ENCODE measurements at places on chromosomes 13 and 19.

- H3K27ac ChIP-seq: no peak overlapping the region
- H3K4me1 ChIP-seq: no peaks in the 10 kb centered on the region
- no peak overlapping the region for H3K4me3 ChIP-seq
- H3K36me3 ChIP-seq: no peaks in the 10 kb centered on the region
Measured at GRCh38 chr19:15666186-15666585, 6.7 kb upstream of the CYP4F12 start.

DNA sequence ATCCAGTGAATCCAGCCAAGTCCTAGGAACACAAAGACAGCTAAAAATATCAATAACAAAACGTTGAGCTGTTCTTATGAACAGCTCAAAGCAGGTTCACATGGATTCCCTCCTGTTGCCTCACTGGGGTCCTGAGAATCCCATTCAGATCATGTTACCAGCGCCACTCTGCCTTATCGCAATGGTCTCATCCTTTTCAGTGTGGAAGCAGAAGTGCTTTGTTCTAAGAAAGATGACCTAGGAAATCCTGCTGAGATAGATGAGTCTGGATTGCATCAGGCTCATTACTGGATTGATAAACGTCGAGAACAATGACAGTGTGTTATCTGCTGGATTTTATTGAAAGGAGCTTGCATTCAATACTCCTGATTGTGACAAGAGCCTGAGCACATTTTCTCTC lies 87.0 kb downstream of the SLAIN1 start:
- no peak overlapping the region for H3K27ac ChIP-seq
- no peak overlapping the region for H3K4me3 ChIP-seq
- H3K4me1 ChIP-seq: peaks cover 10% of the 10 kb centered on the region
- no peak for DNase-seq

DNA sequence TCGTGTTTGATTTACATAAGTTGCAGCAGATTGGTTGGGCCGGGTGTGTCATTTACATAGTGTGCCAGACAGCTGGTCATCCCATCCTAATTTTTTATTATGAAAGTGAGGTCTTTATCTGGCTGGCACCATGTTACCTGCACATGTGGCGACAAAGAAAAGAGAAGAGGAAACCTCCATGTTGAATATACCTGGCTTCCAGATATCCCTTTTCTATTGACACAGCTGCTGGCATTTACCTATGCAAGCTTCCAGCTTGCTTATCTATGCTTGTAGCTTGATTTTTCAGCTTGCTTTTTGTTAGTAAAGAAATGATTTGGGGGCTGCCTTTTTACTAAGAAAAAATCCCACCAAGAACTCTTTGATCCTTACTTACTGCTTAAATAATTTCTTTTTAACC lies 681.3 kb upstream of the SLITRK1 start:
- H3K27ac ChIP-seq: no peak overlapping the region
- H3K27me3 ChIP-seq: no peaks in the 10 kb centered on the region
- H3K4me1 ChIP-seq: no peaks in the 10 kb centered on the region
- no peak for DNase-seq
- H3K4me3 ChIP-seq: no peak overlapping the region

GRCh38 chr13:98216711-98217285 lies 39.7 kb upstream of the RNF113B start:
- no peak overlapping the region for H3K4me3 ChIP-seq
- H3K27me3 ChIP-seq: no peaks in the 10 kb centered on the region
- H3K27ac ChIP-seq: no peak overlapping the region
- no peaks in the 10 kb centered on the region for H3K4me1 ChIP-seq
- DNase-seq: no peak

- no peak overlapping the region for H3K4me3 ChIP-seq
- no peak for DNase-seq
- H3K27ac ChIP-seq: peak overlapping the region; percentile 7
- H3K36me3 ChIP-seq: peaks cover 5% of the 10 kb centered on the region
- peaks cover 80% of the 10 kb centered on the region for H3K4me1 ChIP-seq
Measured at GRCh38 chr13:20425819-20426219, 99.8 kb downstream of the CRYL1 start.

DNA sequence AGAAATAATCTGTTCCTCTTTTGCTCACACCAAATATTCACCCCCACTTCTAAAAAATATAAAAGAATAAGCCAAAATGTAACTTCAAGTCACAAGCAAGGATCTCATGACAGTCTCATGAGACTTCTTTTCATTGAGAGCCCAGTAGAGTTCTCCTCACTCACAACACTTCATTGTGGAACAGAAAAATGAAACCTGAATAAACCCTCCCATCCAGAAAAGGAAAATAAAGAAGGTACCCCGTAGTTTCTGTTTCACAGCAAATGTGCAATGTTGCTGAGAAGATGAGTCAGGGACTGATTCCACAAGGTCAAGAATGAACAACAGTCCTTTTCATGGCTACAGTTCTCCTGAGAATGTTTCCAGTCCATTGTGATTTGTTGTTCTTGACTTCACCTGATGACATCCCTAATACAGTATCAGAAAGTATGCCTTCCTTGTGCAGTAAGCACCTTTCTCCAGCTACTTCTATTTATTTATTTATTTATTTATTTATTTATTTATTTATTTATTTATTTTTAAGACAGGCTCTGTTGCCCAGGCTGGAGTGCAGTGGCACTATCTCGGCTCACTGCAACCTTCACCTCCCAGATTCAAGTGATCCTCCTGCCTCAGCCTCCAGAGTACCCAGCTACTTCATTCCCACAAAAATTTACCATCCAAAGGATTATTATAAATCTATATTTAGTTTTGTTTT lies 6.4 kb upstream of the ZNF841 start:
- H3K36me3 ChIP-seq: peaks cover 26% of the 10 kb centered on the region
- no peak overlapping the region for H3K4me3 ChIP-seq
- H3K27me3 ChIP-seq: no peaks in the 10 kb centered on the region
- H3K27ac ChIP-seq: no peak overlapping the region
- no peak for DNase-seq
- no peaks in the 10 kb centered on the region for H3K4me1 ChIP-seq

DNA sequence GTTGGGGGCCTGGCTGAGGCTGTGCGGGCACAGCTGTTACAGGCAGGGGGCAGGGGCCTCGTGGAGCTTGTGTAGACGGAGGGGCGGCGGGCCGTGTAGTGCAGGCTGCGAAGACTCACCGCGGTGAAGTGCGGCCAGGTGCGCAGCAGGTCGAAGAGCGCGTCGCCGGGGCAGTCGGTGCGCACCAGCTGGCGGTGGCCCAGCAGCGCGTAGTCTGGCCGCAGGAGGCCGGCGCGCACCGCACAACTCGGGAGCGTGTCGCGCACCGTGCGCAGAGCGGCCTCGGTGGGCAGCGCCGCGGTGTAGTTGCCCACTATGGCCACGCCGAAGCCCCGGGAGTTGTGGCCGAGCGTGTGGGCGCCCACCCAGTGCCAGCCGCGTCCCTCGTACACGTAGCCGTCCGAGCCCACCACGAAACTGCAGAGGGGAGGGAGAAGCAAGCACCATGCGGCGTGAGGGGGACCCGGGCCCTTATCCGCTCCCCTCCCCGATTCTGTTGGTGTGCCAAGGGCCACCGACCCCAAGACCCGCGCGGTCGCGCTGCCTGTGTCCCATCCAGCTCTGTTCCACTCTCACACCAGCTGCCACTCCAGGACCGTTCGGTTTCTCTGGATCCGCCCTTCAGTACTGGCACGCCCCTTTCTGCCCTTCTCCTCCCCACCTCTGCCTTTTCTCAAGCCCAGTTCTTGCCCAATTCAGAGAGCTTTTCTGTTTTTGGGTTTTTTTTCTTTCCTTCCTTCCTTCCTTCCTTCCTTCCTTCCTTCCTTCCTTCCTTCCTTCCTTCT lies 5.4 kb upstream of the RASAL3 start:
- peaks cover 51% of the 10 kb centered on the region for H3K4me1 ChIP-seq
- peak; percentile 52 for DNase-seq
- peaks cover 4% of the 10 kb centered on the region for H3K36me3 ChIP-seq

- no peak for DNase-seq
- no peak overlapping the region for H3K27ac ChIP-seq
- H3K4me3 ChIP-seq: no peak overlapping the region
- H3K4me1 ChIP-seq: peaks cover 23% of the 10 kb centered on the region
Measured at GRCh38 chr13:94317063-94317491, 162.4 kb downstream of the DCT start.

DNA sequence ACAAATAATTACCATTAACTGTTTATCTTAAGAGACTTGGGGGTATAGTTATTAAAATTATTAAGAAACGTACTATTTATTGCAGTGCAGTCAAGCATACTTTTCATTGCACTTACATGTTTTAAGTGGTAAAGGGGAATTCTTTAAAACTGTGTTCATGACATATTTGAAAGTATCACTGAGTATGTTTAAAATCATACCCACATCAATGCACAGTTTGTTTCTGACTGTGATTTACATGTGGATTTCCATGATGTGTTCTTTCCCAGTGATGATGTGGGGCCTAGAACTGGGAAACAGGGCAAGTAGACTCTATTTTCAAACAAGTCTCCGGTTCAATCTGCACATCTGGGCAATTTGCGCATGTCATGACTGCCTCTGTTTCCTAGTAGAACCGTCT lies 340.5 kb upstream of the OBI1 start:
- no peak overlapping the region for H3K27ac ChIP-seq
- H3K4me1 ChIP-seq: no peaks in the 10 kb centered on the region

GRCh38 chr13:75850916-75851315 lies 214.8 kb downstream of the LMO7 start:
- H3K4me1 ChIP-seq: no peaks in the 10 kb centered on the region
- H3K27ac ChIP-seq: no peak overlapping the region
- DNase-seq: no peak
- H3K4me3 ChIP-seq: no peak overlapping the region
- H3K27me3 ChIP-seq: no peaks in the 10 kb centered on the region
- peaks cover 14% of the 10 kb centered on the region for H3K36me3 ChIP-seq

DNA sequence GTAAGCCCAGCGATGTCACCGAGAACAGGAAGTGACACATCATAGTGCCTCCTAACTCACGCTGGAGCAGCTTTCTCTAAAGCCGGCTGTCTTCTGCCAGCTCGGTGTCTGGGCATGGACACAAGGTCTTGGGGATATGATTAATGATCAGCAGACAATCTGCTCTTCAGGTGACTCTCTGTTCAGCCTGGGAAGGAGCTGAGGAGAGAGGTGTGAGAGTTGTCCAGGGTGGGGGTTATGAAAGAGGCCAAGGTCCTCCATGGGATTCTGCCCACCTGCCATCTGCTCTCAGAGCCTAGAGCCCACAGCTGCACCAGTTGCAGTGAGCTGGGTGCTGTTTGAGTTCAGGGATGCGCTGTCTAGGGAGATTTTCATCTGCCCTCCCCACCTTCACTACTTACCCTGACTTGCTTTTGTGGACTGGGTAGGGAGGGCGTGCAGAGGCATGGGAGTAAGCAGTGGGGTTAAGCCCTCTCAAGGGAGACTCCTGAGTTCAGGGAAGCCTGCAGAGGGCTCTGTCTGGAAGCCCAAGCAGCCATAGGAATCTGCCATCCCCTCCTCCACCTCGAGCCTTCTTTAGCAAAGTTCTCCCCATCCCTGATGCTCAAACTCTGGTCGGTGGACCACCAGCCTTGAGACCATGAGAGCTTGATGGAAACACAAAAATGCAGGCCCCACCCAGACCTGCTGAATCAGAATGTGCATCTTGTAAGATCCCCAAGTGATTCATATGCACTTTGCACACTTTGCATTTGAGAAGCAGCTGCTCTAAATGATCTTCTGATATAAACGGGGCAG lies 539.7 kb downstream of the RFC3 start:
- H3K36me3 ChIP-seq: no peaks in the 10 kb centered on the region
- no peaks in the 10 kb centered on the region for H3K27me3 ChIP-seq
- H3K27ac ChIP-seq: no peak overlapping the region
- no peak for DNase-seq
- H3K4me1 ChIP-seq: no peaks in the 10 kb centered on the region
- no peak overlapping the region for H3K4me3 ChIP-seq
